ENCODE measurements at places on chromosomes 2 and 18.

- no peak for DNase-seq
These were observed 188.2 kb downstream of the PLCL1 start for GRCh38 chr2:197992482-197993133.

DNA sequence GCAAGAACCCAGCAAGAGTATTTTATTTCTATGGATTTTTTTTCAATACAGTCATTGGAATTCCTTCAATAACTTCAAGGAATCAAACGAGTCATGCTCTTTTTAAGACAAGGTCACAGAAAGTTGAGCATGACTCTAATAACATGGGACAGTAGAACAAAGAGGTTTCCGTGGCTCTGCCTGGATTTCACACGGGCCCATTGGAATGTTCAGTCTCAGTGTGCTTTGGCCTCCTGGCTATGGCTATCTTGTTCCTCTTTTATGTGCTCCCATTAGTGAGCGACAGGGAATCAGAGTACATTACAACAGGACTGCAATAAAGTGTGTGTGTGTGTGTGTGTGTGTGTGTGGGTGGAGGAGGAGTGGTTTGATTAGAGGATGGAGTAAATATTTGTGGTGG is 312.4 kb downstream of the DCC start:
- DNase-seq, result no peak

- DNase-seq, result no peak
These were observed 175.5 kb downstream of the SETBP1 start for GRCh38 chr18:44856157-44856556.

GRCh38 chr2:146540271-146540932 is 1304.4 kb upstream of the ACVR2A start:
- DNase-seq, result no peak

- no peak for DNase-seq
These were observed 133.6 kb downstream of the MBD2 start for GRCh38 chr18:54090856-54091255.
